ENCODE measurements at places on chromosomes 6 and 20.

GRCh38 chr6:148779142-148779562 lies 32.3 kb downstream of the UST start:
- no peak for DNase-seq

DNA sequence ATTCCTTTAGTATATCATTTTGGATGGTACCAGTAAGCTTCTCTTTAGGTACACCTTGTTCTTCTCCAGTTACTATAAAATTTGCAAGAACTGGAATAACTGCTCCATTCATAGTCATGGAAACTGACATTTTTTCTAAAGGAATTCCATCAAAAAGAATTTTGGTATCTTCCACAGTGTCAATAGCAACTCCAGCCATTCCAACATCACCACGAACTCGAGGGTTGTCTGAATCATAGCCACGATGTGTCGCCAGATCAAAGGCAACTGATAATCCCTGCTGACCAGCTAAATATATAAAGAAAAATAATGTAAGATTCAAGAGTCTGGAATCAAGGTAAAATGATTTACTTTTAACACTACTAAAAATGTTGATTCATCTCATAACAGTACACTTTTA lies 5.3 kb downstream of the MMUT start:
- DNase-seq = no peak

GRCh38 chr6:49649988-49650387 lies 13.3 kb upstream of the RHAG start:
- no peak for DNase-seq

DNA sequence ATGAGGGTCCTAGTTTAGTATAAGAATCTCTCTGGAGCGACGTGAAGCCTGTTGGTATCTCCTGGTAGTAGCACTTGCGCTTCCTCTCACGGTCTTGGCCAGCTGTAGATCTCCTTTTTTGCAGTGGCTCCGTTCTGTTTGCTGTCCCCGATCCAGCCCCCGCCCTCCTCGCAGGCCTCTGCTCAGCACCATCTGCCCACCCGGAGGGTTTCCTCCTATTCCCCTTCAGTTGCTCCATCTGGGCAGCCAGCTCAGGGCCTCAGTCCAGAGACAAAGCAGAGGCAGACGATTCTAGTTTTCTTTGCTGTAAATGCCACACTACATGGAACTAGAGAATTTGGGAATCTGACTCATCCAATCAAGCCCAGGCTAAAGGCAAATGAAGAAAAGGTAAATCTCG lies 126.6 kb downstream of the TIAM2 start:
- peak; percentile 59 for DNase-seq

DNA sequence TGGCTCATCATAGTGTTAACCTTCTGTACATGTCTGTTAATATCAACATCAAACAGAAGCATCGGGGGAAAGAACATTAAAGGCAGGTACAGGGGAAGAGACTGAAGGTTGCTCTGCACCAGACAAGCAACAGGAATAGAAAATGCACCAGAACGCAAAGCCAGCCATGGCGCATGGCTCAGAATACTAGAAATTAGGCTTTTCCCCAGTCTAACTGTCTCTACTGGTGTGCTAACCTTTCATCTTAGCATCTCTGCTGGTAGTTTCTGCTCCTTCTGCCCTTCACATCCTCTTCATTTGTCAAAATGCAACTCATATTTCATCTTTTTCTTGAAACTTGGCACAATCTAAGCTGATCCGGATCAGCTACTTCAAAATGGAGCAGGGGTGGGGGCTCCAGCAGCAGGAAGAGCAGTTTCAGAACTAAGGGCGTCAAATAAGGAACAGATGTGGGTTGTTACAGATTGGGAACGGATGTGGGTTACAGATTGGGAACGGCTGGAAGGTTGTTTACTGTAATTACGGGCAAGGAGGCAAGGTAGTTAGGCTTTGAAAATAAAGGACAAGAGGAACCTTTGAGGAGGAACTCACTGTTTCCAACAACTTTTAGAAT lies 13.1 kb upstream of the RNASET2 start:
- no peak for DNase-seq

DNA sequence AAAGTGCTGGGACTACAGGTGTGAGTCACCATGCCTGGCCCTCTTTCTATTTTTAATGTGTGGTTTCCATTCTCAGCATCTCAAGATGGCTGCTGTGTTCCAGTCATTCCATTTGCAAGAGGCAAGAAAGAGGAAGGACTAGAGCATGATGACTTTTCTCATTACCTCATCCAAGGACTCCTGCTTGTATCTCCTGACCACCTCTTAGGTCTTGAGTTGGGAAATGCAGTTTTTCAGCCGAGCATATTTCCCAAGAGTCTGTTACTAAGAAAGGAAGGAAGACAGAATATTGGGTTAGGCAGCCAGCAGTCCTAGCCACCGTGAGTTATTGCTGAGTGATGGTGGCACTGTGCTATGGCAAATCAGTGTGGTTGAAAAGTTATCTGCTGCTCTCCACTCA lies 108.4 kb upstream of the INSM1 start:
- DNase-seq = no peak

GRCh38 chr6:91221072-91221720 lies 634.3 kb upstream of the MAP3K7 start:
- no peak for DNase-seq

GRCh38 chr20:63848003-63848911 lies 13.0 kb upstream of the ABHD16B start:
- peak; percentile 79 for DNase-seq

DNA sequence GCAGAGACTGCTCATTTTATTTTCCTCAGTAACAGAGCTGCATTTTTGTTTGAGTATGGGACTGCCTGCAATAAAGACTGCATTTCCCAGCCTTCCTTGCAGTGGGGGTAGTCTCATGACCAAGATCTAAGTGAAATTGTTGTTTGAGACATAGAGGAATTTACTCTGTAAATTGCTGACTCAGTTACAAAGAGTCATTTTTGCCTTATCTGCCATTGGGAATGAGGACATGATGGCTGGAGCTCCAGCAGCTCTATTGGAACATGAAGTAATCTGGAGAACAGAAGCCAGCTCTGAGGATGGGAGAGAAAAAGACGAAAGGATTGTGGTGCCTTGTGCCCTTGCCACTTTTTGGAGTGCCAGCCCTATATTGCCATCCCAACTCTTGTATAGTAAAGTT lies 2.1 kb upstream of the CST11 start:
- DNase-seq = no peak

DNA sequence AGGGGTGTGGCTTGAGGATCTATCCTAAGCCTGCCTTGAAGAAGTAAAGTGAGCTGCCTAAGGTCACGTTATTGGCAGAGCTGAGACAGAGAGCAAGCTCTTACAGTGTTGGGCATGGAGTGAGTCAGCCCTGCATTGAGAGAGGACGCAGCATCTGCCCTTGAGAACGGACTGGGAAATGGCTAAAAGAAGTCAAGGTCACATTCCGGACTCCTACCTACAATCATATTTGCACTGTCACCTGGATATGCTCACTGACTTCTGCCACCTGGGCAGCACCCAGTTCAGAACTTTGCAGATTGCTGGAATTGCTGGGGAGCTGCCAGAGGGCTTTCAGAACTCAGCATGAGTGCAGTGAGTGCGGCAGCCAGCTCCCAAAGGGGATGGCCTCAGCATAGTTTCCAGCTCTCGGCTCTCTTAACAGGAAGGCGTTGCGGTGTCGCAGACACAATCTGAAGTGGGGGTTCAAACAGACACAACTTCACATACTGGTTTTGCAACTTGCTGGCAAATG lies 199.3 kb upstream of the SGK1 start:
- DNase-seq = peak; percentile 90

DNA sequence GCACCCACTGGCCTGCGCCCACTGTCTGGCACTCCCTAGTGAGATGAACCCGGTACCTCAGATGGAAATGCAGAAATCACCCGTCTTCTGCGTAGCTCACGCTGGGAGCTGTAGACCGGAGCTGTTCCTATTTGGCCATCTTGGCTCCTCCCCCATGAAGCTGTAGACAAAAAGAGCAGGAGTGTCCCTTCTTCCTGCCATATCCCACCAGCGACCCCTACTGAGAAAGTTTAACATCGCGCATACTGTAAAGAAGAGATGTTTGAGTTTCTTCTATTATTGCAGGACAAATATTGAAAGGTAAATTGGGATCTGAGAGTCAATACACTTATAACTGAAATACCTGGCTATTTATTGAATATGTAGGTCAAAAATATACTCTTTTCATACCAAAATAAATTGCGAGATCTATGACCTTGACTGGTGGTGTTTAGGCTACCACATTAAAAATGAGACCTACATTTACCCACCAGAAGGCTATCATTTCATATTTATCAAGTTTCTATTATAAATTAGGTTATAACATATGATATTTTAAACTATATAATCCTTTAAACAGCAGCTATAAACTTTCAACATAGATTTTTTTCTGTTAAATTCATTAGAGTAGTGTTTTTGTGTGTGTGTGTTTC lies 586.3 kb downstream of the HTR1B start:
- no peak for DNase-seq

DNA sequence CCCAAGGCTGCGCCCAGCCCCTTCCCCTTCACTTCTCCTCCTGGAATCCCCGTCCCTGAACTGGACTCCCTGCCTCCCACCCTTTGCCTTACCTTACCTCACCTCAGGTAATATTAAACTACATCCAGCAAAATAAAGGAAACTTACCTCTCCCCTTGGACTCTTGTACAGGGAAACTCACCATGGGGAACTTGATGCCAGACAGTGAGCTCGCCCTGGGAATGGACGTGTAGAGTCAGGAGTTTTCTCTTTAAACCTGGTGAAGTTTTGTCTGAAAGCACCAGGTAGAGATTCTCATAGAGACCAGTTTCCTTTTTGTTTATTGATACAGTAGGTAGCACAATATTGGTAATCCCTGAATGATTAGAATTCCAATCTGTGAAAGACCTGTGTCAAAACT lies 544 bp upstream of the HLA-C start:
- DNase-seq = no peak

- DNase-seq = no peak
Observed at GRCh38 chr6:119856136-119856535, 506.6 kb upstream of the MAN1A1 start.

DNA sequence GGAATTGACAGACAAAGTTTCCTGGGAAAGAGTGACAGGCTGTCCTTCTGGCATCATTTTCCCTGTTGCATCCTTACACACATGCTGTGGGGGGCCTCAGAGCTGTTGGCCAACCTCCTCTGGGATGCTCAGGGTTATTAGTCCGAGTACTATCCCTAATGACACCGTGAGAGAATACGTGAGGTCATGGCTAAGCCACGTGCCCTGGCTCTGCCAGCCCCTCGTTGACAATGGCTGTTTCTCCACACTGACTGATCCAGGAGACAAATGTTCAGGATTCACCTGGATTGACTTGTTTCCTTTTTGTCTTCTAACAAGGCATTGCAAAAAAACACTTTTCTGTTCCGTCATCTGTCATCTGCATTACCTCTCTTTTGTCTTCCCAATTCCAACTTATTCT lies 604.6 kb downstream of the TFAP2A start:
- DNase-seq = no peak

DNA sequence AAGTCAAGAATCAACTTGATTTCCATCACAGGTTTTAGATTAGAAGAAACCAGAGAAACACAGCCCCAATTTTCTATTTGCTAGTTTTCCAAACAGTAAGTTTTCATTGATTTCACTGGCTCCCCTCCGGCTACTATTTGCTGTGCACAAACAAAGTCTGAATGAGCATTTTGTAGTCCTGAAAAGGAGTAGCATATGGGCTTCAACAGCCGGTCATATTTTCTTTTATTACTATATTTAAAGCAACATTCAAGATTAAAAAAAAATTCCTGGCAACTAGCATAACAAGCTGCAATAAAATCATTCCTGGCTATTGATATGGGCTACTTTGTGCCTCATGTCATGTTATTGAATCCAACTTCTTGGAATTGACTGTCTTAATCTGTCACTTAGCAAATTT lies 48.3 kb downstream of the CARMIL1 start:
- no peak for DNase-seq

GRCh38 chr20:2801286-2801728 lies 880 bp upstream of the CPXM1 start:
- no peak for DNase-seq

DNA sequence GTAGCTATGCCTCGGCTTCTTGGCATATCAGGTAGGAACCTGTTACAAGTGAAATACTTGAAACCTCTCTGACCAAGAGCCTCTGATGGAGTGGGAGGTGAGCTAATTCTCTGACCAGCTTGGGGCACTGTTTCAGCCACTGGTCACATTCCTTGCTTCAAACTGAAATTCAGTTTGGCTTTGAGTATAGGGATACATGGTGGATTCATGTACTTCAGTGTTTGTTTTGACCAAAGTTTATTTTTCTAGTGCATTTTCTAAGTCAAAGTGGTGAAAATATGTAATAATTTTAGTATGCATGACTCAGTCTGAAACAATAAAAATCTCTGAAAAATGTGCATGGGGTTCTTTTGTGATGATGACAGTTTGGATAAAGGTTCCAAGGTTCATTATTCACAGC lies 18.6 kb downstream of the TTPAL start:
- DNase-seq = no peak

GRCh38 chr6:110875548-110876169 lies 1.1 kb downstream of the AMD1 start:
- peak; percentile 83 for DNase-seq

DNA sequence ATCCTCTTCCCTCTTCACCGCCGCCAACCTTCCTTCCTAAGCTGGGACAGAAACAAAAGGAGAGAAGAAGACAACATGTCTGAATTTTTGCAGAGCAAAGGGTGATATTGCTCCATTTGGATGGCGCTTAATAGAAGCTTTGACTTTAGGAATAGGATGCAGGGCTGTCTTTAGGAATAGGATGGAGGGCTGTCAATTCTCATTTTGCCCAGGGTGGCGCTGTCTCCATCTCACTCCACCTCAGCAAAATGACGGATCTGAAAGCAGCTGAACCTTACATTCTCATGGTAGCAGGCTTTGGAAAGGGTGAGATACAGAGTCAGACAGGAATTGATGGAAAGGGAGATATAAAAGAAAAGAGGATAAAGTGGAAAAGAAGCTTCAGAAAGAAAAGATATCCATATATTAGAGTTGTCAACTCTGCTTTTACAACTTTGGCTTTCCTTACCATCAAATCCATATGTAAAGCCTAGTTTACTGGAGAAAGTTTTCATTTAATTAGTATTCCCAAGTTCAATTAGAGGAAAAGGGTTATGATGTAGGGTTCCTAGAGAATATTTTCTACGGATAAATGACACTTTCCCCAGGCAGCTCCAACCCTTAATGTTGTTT lies 2.4 kb downstream of the MTCL3 start:
- peak; percentile 50 for DNase-seq

DNA sequence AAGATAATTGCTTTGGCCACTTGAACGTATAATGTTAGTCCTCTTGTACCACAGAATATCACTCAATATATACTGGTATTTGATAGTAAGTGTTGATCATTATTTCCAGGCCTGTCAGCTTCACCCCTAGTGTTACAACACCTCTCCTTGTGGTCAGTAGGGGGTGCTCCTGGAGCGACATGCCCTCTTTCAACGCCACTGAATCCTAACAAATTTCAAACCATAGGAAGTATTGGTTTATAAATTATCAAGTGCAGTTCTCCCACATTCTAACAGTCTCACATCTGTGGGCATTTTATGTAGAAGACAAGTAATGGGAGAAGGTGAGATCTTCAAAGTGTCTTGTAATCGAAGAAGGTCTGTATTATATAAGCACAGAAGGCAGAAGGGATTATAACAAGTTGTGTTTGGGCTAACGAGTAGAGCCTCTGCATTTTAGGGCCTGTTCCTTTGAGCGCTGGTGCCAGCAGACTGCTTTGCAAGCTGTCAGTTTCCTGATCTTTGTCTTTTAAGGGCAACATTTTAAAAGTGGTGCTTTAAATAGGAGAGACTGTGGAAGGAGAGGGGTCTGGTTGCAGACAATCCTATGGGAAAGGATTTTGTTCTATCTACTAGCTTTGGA lies 57.1 kb upstream of the CEP162 start:
- peak; percentile 13 for DNase-seq

GRCh38 chr6:43944908-43945767 lies 175.1 kb downstream of the VEGFA start:
- no peak for DNase-seq
